Progenitor cell of endocrine pancreas (in vitro differentiated cells): ENCODE measurements at places on chromosomes 5 and 9.

DNA sequence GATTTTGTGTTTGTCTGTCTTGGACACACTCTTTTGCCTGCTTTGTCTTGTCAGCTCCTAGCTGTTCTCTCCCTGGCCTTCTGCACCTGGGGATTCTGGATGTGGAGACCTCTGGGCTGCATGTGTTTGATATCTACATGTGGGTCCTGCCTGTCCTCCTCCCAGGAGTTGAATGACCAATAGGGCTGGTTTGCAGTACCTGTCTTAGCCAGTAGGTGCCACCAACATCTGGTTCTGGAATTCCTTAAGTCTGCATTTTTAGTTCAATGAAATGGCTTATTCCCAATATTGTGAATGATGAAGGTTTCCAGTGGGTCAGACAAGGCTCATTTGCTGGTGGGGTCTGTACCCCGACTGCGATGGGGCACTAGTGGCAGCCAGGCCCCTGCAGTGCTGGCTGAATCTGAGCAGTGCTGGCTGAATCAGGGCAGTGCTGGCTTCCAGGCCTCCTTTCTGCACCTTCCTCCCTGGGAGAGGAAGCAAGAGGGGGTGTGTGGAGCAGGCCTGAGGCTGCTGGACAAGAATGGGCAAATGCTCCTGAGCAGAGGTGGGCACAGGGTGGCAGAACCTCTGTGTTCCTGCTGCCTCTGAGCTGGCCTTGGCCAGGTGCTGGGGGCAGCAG is 73.3 kb downstream of the RXRA start:
- no peak for DNase-seq

GRCh38 chr5:159893040-159893695 is 23.1 kb upstream of the ADRA1B start:
- no peak for DNase-seq

- no peak for DNase-seq
Measured at GRCh38 chr9:3865141-3865772, 339.5 kb upstream of the RFX3 start.

DNA sequence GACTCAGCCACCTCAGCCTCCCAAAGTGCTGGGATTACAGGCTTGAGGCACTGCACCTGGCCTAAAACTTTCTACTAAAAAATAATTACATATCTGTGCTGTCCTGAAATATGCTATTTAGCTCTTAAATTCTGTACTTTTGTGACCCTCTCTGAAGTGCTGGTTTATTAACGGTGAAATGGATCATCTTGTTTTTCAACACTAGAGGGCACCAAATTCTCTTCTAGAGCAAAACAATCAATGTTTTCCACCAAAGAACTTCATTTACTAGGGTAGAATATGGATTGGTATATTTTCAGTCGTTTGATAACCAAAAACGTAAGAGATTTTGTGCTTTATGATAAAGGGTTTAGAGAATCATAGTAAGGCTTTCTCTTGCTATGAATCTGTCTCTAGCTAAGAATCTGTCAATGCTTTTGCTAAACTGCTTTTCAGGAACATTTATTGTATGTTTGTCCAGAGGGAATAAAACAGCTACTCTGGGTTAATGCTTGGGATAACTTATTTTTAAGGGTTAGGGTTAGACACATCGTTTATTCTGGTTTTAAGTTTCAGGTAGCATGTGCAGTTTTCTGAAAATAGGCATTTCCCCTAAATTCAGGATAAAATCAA is 63.6 kb downstream of the RNF180 start:
- DNase-seq = no peak

- no peak for DNase-seq
Measured at GRCh38 chr5:168342151-168342825, 50.8 kb downstream of the WWC1 start.

DNA sequence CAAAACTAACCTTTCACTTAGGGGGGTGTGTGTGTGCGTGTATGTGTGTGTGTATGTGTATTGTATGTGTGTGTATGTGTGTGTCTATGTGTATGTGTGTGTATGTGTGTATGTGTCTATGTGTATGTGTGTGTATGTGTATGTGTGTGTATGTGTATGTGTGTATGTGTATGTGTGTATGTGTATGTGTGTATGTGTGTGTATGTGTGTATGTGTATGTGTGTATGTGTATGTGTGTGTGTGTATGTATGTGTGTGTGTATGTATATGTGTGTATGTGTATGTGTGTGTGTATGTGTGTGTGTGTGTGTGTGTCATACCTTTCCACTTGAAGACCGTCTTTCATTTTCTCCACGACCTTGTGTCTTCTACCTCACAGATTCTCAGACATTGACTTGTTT is 20.8 kb upstream of the FLT4 start:
- no peak for DNase-seq

DNA sequence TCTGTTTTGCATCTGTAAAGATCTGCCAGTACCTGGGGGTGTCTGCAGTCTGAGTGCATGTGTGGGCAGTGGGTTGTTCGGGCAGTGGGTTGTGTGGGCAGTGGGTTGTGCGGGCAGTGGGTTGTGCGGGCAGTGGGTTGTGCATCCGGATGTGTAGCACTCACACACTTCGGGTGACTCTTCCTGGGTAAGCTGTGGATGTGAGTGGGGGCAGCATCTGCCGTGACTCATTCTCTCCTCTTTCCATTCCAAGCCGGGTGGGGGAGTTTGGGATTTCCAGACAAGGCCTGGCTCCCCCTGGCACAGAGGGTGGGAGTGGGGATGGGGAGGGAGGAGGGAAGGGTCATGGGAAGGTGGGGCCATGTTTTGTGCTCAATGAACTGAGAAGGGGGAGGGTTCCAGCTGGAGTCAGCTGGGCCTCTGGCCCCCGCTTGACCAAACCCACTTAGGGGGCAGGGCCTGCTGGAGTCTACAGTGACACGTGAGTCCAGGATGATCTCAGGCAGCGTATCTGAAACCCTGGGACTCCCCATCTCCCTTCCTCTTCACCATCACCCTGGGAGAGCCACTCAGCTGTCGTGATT is 8.3 kb downstream of the CRB2 start:
- no peak for DNase-seq

- no peak for DNase-seq
Measured at GRCh38 chr9:122180633-122181032, 20.9 kb downstream of the MORN5 start.

DNA sequence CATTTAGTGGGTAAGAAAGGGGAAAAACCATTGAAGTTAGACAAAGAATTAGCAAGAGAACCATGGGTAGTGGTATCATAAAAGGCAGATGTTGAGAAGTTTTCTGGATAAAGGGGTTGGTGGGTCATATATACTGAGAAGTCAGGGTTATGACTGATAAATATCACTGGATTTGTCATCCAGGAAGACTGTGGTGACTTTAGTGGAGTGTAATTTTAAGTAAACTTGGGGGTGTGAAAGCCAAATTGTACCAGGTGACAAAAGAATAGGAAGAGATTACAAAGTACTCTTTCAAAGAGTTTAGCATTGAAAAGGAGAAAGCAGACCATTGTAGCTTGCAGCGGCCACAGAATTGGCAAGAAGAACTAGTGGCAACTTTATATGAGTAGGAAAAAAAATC is 315.2 kb upstream of the DMAC1 start:
- no peak for DNase-seq

- no peak for DNase-seq
Measured at GRCh38 chr5:173542964-173543363, 73.5 kb downstream of the BOD1 start.

DNA sequence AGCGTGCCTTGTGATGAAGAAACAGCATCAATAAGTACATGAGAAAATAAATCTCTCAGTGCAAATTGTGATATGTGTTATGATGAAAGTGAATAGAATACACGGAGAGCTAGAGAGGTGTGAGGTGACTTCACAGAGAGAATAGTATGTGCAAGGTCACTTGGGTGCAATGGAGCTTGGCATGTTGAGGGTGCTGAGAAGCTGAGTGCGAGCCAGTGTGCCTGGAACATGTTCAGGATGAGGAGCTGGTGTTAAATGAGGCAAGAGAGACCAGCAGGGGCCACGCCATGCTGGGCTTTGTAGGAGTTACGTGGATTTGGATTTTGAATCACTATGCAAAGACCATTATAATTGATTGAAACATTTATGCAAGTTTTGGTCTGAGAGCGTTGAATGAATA is 12.8 kb upstream of the RPS23 start:
- no peak for DNase-seq

DNA sequence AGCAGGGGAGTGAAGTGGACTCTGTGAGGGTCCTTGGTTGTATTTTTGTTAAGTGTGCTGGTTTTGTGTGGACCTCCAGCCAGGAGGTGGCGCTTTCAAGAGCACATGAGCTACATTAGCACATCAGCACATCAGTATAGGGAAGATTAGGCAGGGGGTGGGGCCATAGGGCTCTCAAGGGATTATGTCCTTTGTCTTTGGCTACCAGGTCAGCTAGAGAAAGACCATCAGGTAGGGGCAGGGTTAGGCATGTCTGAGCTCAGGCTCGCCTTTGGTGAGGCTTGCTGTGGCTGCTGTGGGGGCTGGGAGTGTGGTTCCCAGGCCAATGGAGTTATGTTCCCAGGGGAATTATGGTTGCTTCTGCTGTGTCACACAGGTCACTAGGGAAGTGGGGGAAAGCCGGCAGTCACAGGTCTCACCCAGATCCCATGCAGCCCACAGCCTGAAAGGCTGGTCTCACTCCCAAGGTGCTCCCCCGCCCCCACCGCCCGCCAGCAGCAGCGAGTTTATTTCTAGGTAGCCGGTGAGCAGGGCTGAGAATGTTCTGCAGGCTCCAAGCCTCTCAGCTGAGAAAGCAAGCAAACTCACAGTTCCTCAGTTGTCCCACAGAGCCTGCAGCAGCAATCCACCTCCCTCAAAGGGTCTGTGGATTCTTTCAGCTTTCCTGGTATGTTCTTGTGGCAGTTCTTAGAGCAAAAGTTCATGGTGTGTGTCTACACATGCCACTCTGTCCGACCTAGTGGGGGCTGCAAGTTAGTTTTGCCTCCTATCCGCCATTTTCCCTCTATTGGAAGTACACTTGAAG is 13.7 kb downstream of the OR1J1 start:
- DNase-seq = no peak

- DNase-seq = no peak
Measured at GRCh38 chr9:86983620-86984259, 36.4 kb upstream of the GAS1 start.

DNA sequence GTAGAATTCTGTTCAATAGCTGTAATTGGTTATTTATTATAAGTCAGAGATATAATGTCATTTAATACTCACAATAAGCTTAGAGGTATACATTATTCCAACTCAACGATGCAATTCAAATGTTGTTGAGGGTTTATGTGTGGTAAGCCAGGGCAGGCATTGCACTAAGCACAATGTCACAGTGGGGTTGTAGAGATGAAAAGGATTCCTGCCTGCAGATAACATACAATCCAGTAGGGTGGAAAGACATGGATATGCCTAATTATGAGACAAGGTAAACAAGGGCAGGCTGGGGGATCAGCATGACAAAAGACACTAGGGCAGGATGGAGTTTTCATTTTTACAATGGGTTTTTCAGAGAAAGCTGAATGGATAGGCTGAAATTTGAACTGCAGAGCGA is 98.7 kb upstream of the PALM2AKAP2 start:
- DNase-seq = no peak

DNA sequence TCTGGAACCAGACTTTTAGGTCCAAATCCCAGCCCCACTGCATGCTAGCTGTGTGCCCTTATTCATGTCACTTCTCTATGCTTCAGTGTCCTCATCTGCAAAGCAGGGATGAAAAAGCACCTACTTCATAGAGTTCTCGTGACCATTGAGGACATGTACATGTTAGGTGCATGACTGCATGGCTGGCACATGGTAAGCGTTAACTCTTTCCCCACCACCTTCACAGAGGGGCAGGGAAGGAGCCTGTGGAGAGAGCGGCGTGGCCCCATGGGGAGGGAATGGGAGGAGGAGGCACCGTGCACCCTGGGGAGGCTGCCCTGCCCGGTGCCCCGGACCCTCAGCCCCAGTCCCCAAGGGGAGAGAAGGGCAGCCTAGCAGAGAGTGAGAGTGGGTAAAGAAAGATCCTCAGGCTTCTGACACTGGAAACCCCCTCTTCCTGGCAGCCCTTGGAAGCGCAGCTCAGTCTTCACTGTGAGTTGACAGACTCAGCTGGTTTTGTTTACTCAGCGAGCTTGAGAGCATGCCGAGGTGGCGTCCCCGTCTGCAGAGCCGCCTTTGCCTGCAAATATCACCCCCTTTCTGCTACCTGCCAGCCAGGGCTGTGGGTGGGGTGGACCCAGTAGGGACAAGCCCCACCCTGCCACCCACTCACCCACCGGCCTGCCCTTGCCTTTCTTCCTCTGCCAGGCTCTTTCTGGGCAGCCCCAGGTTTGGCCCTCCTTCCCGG is 10.6 kb upstream of the ANGPTL2 start:
- no peak for DNase-seq

- no peak for DNase-seq
Measured at GRCh38 chr5:82307451-82307850, 29.3 kb upstream of the RPS23 start.

DNA sequence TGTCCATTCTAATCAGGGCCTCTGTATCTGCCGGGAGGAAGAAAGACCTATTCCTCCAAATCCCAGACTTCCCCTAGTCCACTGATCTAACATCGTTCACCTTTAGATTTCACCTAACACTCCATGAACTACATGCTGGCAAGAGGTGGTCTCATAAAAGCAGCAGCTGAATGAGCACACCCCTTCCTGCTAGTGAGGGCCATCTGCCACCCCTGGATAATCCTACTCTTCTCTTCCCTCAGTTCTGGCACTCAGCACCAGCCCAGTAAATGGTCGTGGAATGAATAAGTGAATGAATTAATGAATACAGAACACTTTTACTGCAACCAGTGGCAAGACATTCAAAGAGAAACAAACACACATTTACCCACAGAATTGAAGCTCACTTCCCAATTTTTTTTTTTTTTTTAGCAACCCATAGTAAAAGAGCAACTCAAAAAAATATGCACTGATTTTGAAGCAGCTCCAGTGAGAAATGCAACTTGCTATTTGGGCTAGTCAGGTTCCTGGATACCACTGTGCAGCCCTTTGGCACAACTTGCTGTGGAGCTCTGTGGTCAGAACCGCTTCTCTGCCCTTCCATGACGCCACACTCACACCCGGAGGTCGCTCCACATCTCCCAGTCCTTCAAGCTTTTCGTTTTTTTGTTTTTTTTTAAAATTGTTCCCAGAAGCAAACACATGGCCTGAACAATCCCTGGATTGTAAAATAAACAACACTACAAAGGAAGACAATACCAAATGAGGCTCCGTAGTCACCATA is 6.2 kb downstream of the RNF183 start:
- no peak for DNase-seq

GRCh38 chr9:11805969-11806368 is 887.2 kb upstream of the TYRP1 start:
- DNase-seq = no peak

DNA sequence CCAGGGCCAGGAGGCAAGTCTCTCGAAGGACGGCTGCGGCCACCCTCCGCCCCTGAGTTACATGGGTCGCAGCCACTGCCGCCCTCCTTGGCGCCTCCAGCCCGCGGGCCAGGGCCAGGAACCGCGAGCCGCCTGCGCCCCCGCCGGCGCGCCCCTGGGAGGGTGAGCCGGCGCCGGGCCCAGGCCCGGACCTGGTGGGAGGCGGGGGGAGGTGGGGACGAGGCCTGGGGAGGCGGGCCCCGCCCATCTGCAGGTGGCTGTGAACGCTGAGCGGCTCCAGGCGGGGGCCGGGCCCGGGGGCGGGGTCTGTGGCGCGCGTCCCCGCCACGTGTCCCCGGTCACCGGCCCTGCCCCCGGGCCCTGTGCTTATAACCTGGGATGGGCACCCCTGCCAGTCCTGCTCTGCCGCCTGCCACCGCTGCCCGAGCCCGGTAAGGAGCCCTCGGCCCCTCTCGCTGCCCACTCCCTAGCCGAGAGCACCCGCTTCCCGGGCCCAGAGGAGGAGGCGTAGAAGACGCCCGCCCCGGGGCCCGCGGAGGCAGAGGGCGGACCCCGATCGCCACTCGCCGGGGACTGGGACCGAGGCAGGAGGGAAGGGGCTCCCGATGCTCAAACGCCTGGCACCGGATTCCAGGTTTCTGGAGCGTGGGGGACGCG is at the start of gene ASS1:
Gene ASS1 (plus strand): TSS at position 397 of the 657 bp plus-strand sequence. CDS start 7,268 bp downstream, outside the sequence.
- peak; percentile 39 for DNase-seq

GRCh38 chr9:14881006-14881405 is 29.2 kb downstream of the FREM1 start:
- DNase-seq = no peak
